ENCODE measurements at places on chromosomes 16 and 17.

DNA sequence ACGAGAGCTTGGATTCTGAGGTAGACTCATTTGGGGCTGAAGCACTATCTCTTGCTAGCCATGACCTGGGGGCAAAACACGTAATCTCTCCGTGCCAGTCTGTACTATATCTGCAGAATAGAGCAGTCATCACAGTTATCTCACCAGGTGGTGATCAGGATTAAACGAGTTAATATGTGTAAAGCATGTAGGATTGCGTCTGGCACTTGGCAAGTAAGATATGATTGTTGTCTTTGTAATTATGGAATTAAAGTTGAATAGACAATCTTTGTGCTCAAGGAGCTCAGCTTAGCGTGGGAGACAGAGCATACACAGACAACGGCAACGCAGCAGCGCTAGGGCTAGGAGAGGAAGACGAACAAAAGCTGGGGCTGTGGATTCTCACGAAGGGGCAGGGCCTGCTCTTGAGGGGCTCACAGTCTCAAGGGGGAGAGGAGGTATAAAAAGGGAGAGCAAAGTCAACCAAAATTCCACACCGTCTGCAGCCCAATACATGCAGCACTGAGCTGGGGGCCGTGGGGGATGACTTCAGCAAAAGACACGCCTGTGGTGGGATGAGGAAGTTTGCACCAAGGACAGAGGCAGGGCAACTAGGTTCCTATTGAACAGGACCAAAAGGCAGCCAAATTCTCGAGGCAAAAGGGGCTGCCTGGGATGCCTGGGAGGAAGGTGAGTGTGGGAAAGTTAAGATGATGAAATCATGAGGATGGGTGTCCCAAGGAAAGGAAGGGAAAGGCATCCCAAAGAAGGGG is 68.6 kb downstream of the SDK2 start:
- DNase-seq: no peak

DNA sequence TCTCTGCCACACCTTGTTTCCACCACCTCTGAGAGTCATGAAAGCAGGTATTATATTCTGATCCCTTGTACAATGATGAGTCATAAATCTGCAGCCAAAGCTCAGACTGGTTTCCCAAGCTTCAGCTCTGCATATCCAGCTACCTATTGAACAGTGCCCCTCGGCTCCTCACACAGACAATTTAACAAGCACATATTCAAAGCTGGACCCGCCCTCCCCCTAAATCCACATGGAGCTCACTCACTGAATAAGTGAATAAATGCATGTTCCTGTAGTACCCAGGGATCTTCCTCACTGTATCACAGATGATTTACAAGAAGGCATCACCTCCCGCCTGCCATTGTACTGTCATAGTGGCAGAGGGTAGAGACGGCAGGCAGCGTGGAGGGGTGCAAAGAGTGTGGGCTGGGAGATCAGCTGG is 516.4 kb downstream of the GRIN2A start:
- no peak for DNase-seq

DNA sequence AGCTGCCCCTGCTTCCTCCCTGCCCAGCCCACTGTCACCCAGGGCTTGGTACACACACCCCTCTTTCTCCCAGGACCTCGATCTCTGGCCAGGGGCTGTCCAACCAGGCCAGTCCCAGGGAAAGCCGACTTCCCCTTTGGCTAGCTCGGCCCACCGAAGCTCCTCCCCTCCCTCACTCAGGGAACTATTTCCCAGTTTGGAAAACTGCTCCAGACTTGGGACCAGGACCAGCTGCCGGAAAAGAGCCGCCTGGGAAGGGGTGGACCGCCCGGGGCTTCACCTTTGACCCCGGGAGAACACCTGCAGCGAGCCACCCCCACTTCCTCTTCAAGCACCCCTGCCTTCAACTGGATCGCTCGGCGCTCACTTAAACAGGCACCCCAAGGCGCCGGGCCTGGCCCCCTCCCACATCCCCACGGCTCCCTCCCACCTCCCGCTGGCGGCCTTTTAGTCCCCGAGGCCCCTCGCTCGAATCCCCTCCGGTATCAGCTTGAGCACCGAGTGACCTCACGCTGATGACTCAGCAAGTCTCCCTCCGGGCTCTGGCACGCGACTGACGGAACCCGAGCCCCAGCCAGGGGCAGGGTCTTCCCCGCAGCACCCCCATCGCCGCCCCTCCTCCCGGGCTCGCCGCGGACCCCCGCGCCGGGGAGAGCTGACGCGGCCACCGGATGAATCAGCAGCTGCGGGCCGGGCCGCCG is 934 bp downstream of the MAFG start:
- peak; percentile 72 for DNase-seq

GRCh38 chr17:78842881-78843565 is 2.4 kb upstream of the USP36 start:
- peak; percentile 58 for DNase-seq
